ENCODE measurements at places on chromosomes 2 and 18. TPM values are rescaled to one million over a fixed set of nuclear protein-coding genes. Genes with fewer than 3 reads are reported as not detected.

Gene INHA
- polyA plus RNA-seq = not detected

Gene NEURL3
- polyA plus RNA-seq = not detected

Gene UGT1A8
- not detected for polyA plus RNA-seq

Gene RAD51AP2
- polyA plus RNA-seq = not detected

Gene SDC1
- polyA plus RNA-seq = not detected

Gene ARL5A
- 43.2 TPM for polyA plus RNA-seq

Gene SEPTIN2
- 144 TPM for polyA plus RNA-seq

Gene INPP4A
- 64.3 TPM for polyA plus RNA-seq

Gene SLC4A3
- not detected for polyA plus RNA-seq

Gene TGFA
- polyA plus RNA-seq = 0.66 TPM

Gene CDCA7
- 1.2 TPM for polyA plus RNA-seq

Gene LAMA1
- not detected for polyA plus RNA-seq

- DNase-seq = peak; percentile 73
Measured at GRCh38 chr2:55519938-55520885, 694 bp downstream of the CFAP36 start.

DNA sequence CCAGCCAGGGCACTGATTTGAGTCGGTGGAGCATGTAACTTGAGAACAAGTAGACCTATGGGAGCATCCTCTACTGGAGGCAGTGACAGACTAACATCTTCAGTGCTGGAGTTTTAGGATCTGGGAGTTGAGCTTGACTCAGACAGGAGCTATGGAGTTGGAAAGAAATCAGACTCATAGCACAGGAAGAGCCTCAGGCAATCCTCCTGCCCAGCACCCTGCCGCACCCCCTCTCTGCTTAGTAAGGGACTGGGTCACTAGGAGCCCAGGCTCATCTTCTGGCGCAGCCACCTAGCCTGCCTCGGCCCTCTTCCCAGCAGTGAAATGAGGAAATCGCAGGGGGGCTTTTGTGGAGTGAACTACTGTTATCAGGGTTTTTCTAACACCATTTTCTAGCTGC is 3.6 kb downstream of the ARID5A start:
- DNase-seq = no peak

DNA sequence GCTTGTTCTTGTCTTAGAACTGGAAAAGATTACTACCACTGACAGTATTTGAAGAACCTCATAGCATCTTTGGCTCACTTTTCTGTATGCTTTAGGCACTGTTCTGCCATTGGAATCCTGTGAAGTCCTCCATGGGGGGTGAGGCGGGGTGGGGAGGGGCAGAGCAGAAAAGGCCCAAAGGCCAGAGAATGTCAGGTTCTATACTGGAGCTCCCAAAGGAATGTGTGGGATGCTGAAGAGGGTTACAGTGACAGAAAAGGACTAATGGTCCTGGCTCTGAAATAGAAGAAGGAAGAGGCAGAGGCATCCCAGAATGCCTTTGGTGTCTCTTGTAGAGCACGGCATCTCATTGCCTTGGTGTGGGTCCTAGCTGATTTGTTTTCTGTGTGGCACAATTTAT is 141.9 kb downstream of the HAUS1 start:
- DNase-seq = no peak

GRCh38 chr2:155842103-155842502 is 490.4 kb downstream of the NR4A2 start:
- DNase-seq = no peak

DNA sequence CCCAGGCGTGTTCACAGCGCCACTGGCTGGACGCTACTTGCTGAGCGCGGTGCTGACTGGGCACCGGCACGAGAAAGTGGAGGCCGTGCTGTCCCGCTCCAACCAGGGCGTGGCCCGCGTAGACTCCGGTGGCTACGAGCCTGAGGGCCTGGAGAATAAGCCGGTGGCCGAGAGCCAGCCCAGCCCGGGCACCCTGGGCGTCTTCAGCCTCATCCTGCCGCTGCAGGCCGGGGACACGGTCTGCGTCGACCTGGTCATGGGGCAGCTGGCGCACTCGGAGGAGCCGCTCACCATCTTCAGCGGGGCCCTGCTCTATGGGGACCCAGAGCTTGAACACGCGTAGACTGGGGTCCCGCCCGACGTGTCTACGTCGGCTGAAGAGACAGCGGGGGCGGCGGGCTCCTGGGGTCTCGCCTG is 891 bp upstream of the KHK start:
- DNase-seq = peak; percentile 10

DNA sequence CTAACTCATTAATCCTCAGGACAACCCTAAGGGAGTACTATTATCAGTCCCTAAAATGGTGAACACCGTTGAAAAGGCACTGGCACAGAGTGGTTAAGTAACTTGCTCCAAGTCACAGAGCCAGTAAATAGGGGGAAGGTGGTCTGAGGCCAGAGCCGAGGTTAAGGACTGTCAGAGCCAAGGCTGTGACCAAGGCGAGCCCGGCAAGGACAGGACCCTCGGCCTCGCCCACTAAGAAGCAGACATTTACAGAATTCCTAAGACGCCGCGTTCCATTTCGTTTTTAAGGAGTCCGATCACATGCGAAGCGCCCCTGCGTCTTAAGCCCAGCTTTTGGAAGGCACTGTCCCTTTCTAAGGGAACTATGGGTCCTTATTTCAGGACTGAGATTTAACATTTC is 1.1 kb downstream of the PDIA6 start:
- no peak for DNase-seq

GRCh38 chr2:10161206-10161931 is 38.8 kb downstream of the RRM2 start:
- no peak for DNase-seq

DNA sequence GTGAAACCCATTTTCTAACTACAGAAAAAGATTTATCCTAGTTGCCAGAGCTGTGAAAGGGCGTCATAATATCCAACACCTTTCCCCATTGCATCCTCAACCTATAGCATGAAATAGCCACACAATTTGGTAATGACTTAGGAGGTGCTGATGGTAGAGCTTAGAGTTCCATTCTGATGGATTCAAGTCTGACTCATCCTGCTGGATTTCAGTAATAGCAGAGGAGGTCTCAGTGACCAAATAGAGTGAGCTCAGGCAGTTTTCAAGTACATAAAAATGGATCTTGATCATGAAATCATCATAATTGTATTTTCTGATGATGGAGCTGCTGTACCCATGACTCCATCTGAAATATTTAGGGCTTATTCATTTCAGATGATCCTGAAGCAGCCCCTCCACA is 270.7 kb upstream of the KLHL29 start:
- no peak for DNase-seq

GRCh38 chr2:287471-287885 is 413 bp downstream of the ALKAL2 start:
- DNase-seq = no peak

- no peak for DNase-seq
Measured at GRCh38 chr18:26052505-26052904, 37.9 kb downstream of the SS18 start.

DNA sequence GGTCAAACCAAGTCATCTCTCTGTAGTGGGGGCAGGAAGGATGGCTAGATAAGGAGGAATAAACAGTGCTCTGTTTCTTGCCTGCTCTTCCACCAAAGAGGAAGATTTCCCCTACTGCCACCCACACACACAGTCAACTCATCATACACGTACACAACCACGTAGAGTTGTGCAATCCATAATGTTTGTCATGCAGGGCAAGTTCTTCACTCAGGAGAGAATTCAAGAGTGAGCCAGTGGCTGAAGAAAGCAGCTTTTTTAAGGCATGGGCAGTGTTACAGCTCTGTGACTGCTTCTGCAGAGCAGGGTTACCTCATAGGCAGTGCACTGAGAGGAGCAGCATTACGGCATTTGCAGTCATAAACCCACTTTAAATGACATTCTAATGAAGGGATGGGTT is 283.0 kb downstream of the RND3 start:
- no peak for DNase-seq

DNA sequence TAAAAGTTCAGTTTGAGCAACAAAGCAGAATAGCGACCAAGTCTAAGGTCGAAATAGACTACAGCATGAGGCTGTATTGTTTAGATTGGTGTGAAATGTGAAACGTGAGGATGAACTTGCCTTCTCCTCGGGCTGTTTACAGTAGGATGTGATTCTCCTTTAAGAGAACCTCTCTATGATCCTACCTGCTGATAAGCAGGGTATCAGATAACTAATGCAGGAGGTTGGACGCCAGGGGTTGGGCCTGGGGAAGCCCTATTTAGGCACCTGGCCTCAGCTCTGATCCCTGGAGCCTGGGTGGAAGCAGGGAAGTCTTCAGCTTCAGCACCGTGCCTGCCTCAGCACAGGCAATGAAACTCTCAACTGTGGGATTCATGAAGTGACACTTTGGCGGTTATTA is 11.4 kb downstream of the CRYGD start:
- no peak for DNase-seq

DNA sequence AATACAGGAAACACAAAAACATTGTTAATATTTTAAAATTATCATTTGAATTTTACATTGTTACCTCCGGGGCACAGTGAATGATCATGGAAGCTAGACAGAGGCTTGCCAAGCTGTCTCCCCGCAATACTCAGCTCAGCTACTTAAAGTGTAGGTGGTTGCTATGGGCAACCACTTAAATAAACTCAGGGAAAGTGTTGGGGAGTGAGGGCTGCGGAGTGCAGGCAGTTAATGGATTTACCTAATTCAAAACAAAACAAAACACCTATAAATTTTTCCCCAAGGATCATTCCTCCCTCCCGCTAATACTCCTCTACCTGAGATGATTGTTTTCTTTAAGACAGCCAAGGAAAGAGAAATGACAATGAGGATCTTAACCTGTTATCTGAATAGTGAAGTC is 349.5 kb downstream of the TGIF1 start:
- DNase-seq = no peak

DNA sequence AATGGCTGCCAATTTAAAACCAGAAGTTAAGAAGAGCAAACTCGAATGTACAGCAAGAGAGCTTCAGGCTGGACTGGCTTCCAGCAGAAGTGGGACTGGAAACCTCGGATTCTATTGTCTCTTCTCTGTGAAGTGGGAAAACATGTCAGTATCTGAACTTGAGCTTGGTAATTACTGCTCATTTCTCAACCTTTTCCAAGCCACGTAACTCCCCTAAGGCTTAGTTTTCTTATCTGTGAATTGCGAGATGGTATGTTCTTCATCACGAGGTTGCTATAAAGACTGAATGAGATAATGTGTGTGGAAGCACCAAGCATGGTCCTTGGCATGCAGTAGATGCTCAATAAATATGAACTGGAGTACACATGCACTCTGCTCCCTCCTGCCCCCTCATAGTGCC is 259.4 kb upstream of the SPRED2 start:
- DNase-seq = no peak

GRCh38 chr2:96156926-96157648 is 11.8 kb upstream of the DUSP2 start:
- no peak for DNase-seq

DNA sequence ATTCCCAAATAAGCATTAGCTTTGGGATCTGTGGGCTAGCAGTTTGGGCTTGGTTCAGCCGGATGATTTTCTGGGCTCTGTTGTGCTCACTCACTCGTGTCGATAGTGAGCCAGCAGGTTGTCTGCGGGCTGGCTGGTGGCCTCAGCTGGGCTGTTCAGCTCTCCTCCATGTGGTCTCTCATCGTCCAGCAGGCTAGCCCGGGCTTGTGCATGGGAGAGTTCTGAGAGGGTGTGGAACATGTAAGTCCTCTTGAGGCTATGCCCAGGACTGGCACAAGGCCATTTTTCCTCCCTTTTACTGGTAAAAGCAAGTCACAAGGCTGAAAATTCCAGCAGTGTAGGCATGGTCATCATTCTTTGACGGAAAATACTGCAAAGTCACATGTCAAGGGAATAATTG is 38.5 kb downstream of the NTSR2 start:
- no peak for DNase-seq

- no peak for DNase-seq
Measured at GRCh38 chr18:8116341-8117005, 492.8 kb upstream of the RAB12 start.

DNA sequence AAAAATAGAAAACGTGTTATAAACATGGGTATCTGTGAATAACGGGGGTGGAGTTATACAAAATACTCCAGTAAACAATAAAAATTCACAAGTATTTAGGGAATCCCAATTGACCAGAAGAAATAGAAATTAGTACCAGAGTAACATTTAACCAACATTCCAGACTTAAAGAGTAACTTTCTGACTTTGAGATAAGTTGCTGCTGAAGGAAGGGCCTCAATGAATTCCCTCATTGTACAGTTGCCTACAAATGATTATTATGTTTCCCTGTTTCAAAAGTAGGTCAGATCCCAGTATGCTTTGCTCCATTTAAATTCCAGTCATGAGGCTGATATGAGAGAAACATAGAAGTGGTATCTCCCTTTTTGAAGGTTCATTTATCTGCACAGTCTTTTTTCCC is 88.3 kb upstream of the KCNH7 start:
- DNase-seq = no peak

DNA sequence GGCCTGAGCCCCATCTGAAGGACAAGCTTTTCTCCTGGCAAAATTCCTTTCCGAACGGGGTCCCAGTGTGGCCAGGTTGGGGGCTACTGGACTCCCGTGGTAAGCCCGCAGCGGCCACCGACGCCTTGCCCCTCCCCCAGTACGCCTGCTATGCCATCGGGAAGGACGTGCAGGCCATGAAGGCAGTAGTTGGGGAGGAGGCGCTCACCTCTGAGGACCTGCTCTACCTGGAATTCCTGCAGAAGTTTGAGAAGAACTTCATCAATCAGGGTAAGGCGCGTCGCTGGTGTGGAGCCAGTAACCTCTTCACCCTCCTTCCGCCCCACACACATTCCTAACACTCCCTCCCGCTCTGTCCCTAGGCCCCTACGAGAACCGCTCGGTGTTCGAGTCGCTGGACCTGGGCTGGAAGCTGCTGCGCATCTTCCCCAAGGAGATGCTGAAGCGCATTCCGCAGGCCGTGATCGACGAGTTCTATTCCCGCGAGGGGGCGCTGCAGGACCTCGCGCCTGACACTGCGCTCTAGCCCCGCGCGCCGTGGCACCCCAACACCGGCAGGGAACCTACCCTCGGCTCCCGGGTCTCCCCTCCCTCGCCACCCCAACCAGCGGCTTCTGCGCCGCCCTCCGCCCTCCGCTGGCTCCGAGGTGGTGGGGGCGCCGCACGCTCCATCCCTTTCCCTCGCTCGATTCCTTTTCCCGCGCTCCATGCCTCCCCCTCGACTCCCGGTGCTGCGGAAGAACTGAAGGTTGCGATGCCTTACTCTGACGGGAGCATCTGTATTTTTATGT is 13.6 kb upstream of the ANKRD53 start:
- DNase-seq = peak; percentile 82

GRCh38 chr2:237983922-237984321 is 17.1 kb downstream of the UBE2F start:
- no peak for DNase-seq
